CD4-positive, alpha-beta memory T cell (primary cell): ENCODE measurements at places on chromosomes 6 and 20. TPM values are rescaled to one million over a fixed set of nuclear protein-coding genes. Genes with fewer than 3 reads are reported as not detected.

SNPH gene
- total RNA-seq, result 14.3 TPM

CRNKL1 gene
- total RNA-seq, result 30.0 TPM

SAMD3 gene
- total RNA-seq, result 24.1 TPM

TGM2 gene
- 0.67 TPM for total RNA-seq

- no peaks in the 10 kb centered on the region for H3K27me3 ChIP-seq
- H3K36me3 ChIP-seq, result no peaks in the 10 kb centered on the region
- no peaks in the 10 kb centered on the region for H3K4me1 ChIP-seq
- no peak for DNase-seq
- H3K4me3 ChIP-seq, result no peak overlapping the region
These were observed 245.2 kb upstream of the MOCS1 start for GRCh38 chr6:40179496-40179895.

DNA sequence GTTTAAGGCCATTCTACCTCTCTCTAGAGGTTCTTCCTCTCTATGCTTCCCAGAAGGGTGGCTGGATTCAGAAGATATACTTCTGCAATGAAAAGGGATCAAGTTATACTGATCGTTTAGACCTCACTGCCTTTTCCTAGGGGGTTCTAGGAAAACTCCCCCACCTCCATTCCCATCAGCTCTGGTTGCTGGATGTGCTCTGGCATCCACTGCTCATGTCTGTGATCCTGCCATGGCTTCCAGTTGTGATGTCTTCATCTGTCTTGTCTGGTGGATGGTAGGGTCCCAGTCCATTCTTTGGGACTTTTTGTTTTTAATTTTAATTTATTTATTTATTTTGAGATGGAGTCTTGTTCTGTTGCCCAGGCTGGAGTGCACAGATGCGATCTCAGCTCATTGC lies 118.4 kb downstream of the BTBD3 start:
- H3K27ac ChIP-seq, result no peak overlapping the region
- H3K4me1 ChIP-seq, result no peaks in the 10 kb centered on the region
- no peak for DNase-seq
- H3K27me3 ChIP-seq, result no peaks in the 10 kb centered on the region

GRCh38 chr20:49821381-49821780 lies 8.8 kb downstream of the SLC9A8 start:
- H3K36me3 ChIP-seq, result peaks cover 7% of the 10 kb centered on the region
- peaks cover 50% of the 10 kb centered on the region for H3K4me1 ChIP-seq
- H3K27me3 ChIP-seq, result no peaks in the 10 kb centered on the region
- H3K27ac ChIP-seq, result no peak overlapping the region
- no peak overlapping the region for H3K4me3 ChIP-seq

- H3K4me1 ChIP-seq, result no peaks in the 10 kb centered on the region
- no peaks in the 10 kb centered on the region for H3K36me3 ChIP-seq
- H3K4me3 ChIP-seq, result no peak overlapping the region
These were observed 209.7 kb upstream of the TENT5A start for GRCh38 chr6:81962198-81962597.

DNA sequence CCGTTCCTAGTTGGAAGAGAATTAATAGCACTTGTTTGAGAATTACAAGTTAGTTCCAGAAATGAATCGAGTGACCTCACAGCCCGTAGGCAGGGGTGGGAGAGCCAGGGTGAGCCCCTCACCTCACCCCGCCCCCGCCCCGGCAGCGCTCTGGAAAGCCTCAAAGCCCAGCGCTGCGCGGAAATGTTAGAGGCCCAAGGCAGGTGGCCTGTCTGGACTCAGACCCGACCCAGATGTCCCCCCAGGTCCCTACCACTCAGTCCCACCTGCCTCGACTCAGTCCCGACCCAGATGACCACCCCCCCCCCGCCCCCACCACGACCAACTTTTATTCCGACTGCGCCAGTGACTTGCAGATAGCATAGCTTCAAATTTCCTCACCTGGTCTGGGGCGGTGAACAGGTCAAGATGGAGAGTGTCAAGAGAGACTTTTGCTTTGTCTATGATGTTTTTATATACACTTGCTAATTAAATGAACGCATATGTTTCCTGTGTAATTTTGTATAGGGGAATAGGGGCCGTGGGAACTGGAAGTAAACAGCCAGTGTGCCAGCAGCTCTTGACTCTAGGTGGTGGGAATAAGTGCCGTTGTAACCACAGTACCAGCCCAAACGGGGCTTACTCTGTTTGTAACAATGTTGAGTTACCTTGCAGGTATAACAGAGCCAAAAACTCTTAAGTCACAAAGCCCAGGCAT lies 1.2 kb upstream of the PXDC1 start:
- peaks cover 11% of the 10 kb centered on the region for H3K4me1 ChIP-seq
- no peak for DNase-seq
- H3K36me3 ChIP-seq, result no peaks in the 10 kb centered on the region
- H3K4me3 ChIP-seq, result no peak overlapping the region
- H3K27ac ChIP-seq, result no peak overlapping the region

GRCh38 chr6:110063594-110064263 lies 85.6 kb downstream of the GPR6 start:
- no peak overlapping the region for H3K27ac ChIP-seq
- peaks cover 4% of the 10 kb centered on the region for H3K27me3 ChIP-seq
- H3K4me1 ChIP-seq, result no peaks in the 10 kb centered on the region
- no peak overlapping the region for H3K4me3 ChIP-seq
- H3K36me3 ChIP-seq, result no peaks in the 10 kb centered on the region

DNA sequence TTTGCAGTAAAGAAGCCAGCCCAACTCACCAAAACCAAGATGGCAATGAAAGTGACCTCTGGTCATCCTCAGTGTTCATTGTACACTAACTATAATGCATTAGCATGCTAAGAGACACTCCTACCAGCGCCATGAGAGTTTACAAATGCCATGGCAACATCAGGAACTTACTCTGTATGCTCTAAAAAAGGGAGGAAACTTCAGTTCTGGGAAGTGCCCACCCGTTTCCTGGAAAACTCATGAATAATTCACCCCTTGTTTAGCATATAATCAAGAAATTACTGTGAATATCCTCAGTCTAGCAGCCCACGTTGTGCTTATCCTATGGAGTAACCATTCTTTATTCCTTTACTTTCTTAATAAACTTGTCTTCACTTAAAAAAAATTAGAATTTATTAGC lies 19.4 kb upstream of the TRERF1 start:
- DNase-seq, result no peak
- no peaks in the 10 kb centered on the region for H3K36me3 ChIP-seq
- H3K4me1 ChIP-seq, result no peaks in the 10 kb centered on the region

GRCh38 chr6:144263786-144264185 lies 21.3 kb upstream of the UTRN start:
- no peaks in the 10 kb centered on the region for H3K27me3 ChIP-seq
- no peak overlapping the region for H3K27ac ChIP-seq
- DNase-seq, result no peak
- H3K36me3 ChIP-seq, result no peaks in the 10 kb centered on the region
- H3K4me3 ChIP-seq, result no peak overlapping the region
